NCI-H510A treated with DMSO at 0.1 percent for 48 hours (cell line): ENCODE measurements at places on chromosomes 2 and 18.

DNA sequence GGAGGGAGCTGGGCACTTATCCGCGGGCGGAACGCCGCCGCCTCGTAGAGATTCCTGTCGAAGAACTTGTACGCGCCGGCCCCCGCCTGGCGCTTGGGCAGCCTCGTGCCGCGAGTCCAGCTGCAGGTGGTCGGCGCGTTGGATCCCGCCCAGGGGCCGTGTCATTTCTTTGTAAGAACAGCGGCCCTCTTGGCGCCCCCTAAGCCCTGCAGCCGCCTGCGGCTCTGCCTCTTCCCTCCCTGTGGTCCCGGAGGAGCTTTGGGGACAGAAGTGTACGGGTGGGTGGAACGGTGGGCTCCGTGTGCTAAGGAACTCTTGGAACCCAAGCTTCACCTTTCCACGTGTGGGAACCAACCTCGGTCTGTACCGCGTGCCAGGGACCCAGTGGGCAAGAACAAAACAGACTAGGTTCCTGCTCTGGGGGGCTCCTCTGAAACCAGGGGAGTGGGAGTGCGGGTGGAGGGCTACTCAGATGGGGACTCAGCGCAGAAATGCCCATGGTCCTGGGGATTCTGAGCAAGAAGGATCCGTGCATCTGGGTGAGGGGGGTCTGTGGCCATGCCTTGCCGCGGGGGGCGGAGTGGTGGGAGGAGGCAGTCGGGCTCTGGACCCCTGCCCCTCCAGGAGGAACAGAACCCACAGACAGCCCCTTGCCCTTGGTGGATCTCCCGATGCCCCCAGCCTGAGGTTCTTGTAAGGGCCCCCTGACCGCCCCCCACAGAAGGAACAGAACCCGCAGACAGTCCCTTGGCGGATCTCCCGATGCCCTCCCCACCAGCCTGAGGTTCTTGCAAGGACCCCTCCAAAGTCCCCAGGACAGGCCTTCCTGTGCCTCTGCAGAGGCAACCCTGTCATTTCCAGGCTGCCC is 1.5 kb downstream of the GPC1 start:
- no peak for DNase-seq

- DNase-seq, result no peak
Observed at GRCh38 chr2:122795763-122796162, 1040.3 kb downstream of the TSN start.

- no peak for DNase-seq
Observed at GRCh38 chr2:210054696-210055095, 52.3 kb downstream of the RPE start.

GRCh38 chr2:182447163-182447562 is 20.3 kb upstream of the PDE1A start:
- DNase-seq, result no peak

- no peak for DNase-seq
Observed at GRCh38 chr2:16716024-16716423, 50.4 kb upstream of the CYRIA start.

- DNase-seq, result no peak
Observed at GRCh38 chr2:211133766-211134165, 577.4 kb downstream of the CPS1 start.

GRCh38 chr2:174120346-174120745 is 128.0 kb downstream of the OLA1 start:
- no peak for DNase-seq

- DNase-seq, result peak; percentile 81
Observed at GRCh38 chr2:177338177-177338721, 54.3 kb upstream of the AGPS start.

GRCh38 chr18:5275872-5276271 is 19.7 kb downstream of the ZBTB14 start:
- DNase-seq, result no peak

GRCh38 chr18:58355243-58355642 is 273.6 kb downstream of the ALPK2 start:
- no peak for DNase-seq
